Right lung (tissue), 10 donors: ENCODE measurements at places on chromosomes 6 and 20. TPM values are rescaled to one million over a fixed set of nuclear protein-coding genes. Genes with fewer than 3 reads are reported as not detected.

- DNase-seq: no peak
These were observed 529.3 kb downstream of the KIF16B start for GRCh38 chr20:16043931-16044330.

DNA sequence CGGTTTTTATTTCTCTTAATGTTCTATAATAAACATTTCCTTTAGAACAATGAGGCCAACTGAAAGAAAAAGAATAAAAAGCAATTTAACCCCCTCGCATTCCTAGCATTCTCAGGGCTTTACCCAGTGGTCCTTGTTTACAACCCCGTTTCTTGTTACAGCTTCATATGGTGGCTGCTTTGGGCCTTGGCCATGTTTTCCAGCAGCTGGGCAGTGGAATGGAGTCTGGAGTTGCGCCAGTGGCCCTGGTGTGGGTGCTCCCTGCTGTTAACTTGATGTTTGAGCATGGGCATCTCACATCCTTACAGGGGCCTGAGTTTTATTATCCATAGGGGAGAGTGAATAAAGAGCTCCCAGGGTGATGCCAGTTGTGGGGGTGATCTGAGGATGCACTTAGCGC lies 18.8 kb downstream of the EFCAB8 start:
- no peak for DNase-seq

- no peak for DNase-seq
These were observed 535 bp upstream of the ABCF1 start for GRCh38 chr6:30570740-30571074.

DNA sequence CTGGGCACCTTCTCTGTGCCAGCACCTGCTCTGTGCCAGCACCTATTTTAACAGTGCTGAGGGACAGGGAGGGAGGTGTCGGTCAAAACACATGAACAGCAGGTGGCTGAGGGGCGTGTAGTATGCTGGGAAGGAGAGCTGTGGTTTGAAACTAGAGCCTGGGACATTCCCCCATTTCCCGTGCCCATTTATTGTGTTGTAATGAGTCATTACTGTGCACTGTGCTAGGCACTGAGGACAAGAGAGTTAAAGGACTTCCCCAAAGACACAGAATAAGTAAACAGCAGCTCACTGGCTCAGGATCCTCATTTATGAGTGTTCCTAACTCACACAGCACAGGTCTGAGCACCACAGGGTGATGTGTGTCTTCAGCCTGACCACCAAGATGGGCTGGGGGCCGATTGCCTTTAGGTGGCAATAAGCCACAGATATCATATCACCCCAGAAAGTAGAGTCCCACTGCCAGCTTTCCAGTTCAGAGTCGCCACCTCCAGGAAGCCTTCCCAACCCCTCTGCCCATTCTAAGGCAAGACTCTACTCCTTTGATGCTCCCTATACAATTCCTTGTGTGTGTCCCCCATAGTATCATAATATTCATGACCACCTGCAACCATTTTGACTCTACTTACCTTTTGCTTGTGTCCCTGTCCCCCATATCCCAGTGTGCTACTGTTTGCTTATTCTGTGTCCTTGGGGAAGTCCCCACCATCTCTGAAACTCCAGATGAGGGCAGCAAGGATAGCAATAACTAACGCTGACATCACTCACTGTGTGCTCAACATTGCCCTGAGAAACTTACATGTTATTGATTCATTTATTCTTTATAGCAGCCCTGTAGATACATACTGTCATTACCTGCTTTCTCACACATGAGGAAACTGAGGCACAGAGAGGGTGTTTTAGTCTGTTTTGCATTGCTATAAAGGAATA lies 87.3 kb downstream of the TOX2 start:
- DNase-seq: no peak

GRCh38 chr20:20089018-20089417 lies 36.7 kb downstream of the CFAP61 start:
- no peak for DNase-seq

- no peak for DNase-seq
These were observed 503.9 kb downstream of the ADGRB3 start for GRCh38 chr6:69138893-69139494.

GRCh38 chr6:139164001-139164400 lies 29.1 kb downstream of the HECA start:
- DNase-seq: no peak

DNA sequence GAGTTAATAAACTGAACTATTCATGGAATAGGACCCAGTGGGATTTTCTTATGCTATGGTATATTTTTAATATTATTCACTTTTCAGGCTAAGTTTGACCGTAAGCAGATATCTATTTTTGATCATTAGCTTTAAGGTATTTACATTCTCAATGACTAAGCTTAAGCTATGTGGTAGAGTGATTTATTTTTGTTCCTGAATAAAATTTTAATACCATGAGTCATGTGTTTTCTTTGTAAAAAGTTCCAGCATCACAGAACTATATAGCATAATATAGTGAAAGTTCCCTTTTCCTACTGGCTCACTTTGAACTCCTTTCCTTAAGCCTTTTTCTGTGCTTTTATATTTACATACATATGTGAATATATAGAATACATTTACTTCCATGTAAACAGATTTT lies 75.8 kb downstream of the BCKDHB start:
- no peak for DNase-seq

DNA sequence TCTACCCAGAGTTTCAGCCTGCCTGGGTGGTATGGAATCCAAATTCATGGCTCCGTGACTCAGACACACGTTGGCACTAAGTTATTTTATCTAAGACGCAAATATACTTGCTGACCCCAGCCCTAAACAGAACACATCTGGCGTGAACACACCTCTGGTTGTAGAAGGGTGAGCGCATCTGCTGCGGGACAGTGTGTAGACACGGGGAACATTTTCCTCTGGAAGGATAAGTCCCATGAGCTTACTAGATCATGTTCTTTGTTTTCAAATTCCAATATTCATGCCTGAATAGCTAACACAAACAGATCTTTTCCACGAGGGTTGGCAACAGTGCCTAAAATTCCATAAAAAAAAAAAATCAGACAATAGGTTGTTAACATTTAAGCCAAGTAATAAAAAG lies 87.8 kb downstream of the TMEM170B start:
- no peak for DNase-seq

DNA sequence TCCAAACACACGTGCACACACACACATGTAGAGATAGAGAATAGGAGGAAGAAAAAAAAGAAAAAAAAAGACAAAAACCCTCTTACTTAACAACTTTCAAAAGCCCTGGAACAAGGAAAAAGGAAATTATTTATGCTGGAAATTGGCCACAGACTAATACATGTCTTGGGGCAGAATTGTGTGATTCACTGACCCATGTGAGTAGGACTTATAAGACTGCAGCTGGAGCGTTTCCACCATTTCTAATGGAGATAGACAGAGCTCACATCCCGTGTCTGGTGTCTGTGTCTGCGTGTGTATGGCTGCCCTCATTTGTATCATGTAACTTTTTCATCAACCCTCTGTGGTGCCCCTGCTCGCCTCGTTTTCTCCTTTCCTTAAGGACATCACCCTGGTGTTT lies 99.8 kb upstream of the PDE10A start:
- DNase-seq: no peak

- no peak for DNase-seq
These were observed 15.7 kb downstream of the AHI1 start for GRCh38 chr6:135481783-135482369.

DNA sequence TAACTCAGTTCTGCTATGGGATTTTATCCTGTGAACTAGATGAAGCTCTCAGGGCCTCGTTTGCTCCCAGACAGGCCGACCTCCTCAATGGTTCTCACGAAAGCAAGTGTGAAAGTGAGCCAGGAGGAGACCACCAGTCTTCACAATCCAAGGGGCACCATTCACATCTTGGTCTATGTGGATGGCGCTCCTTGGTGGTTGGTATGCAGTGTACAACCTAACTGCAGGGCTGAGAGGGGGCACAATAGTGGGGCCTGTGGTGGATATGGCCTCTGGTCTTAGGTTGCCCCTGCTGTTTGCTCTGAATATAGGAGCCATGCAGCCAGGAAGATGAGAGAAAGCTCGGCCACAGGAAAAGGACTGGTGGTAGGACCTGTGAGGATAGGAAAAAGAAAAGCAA lies 24.7 kb downstream of the TRIM26 start:
- DNase-seq: no peak

DNA sequence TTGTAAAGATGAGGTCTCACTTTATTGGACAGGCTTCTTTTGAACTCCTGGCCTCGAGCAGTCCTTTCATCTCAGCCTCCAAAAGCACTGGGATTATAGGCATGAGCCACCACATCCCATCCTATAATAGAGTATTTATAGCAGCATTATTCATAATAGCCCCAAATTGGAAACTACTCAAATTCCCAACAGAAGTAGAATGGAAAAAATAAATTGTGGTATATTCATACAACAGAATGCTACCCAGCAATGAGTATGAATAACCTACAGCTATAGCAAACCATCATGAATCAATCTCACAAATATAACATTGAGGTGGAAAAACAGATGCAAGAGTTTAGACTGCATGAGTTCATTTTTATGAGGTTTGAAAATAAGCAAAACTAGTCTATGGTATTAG lies 84.8 kb upstream of the BTBD3 start:
- no peak for DNase-seq

DNA sequence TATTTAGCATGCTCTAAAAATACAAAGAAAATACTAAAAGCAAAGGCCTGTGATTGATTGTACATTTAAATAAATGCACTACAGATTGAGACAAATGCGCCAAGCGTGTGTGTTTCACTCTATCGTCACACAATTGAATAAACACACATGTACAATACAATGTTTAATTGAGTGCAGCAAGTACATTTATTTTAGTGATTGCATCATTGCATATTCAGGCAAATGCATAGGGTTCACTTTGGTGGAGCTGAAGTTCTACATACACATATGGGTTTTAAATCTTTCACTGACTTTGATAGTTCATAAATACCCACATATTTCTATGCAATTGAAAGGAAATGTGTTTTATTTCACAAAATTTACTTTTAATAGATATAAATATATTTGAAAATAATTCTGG lies 750.6 kb upstream of the MMS22L start:
- no peak for DNase-seq

Gene BPI
- polyA plus RNA-seq: 2.2 TPM

Gene SLC12A5
- polyA plus RNA-seq: 1.1 TPM

Gene CARMIL1
- polyA plus RNA-seq: 29.7 TPM
